ENCODE measurements at places on chromosomes 4 and X. TPM values are rescaled to one million over a fixed set of nuclear protein-coding genes. Genes with fewer than 3 reads are reported as not detected.

Gene NKAP
- total RNA-seq: 7.1 TPM

Gene TCEAL7
- 8.1 TPM for total RNA-seq

Gene PDGFRA
- 51.5 TPM for total RNA-seq

DNA sequence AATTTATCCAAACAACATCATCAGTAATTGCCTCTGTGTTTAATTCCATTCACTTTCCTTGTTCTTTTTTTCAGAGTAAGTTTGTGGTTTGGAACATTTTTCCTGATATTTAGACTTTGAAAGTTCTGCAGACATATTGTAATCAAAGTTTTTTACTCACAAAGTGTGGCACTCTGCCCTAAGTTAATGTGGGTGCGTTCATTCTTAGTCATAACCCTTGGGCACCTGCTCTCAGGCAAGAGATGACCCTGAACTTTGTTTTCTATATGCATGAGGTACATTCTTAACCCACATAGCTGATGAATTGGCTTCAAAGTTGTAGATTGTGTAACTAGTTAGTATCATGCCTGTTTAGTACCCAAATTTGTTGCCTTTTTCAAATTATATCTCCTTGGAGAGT, 424.3 kb downstream of the GRXCR1 start:
- DNase-seq: no peak

Gene ARMCX2
- total RNA-seq: 57.9 TPM

Gene BEX5
- 41.1 TPM for total RNA-seq

Gene YY2
- 1.9 TPM for total RNA-seq

DNA sequence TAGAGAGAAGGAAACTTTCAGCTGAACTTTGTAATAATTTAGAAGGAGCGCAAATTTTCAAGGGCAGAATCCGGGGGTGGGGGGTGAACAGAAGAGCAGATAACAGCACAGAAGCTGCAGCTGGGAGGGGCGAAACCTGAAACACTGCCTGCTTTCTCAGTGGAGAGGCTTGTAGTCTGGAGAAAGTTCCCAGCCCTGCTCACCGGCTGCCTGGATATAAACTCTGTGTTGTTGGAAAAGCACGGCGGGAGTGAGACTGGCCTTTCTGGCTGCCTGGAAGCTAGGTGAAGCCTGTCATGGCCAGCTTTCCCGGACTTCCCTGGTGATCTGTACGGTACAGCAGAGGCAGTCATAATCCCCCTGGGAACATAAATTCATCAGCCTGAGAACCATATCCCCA, 1352.1 kb upstream of the DIAPH2 start:
- no peak for DNase-seq

DNA sequence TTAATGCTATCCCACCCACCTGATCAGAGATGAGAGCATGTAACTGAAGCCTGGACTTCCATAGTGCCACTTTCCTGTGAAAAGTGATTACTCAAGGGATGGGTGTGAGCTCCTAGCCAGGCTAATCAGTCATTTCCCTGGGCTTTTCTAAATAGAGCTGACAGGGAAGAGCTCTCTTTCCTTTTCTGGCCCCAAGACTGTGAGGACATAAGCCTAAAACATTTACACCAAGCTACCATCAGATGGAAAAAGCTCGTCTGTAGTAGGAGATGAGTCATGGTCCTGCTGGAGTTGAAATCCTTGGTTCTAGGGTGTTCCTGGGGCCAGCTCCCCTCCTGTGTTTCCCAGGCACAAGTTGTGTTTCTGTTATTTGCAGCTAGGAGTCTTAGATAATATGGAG, 52.4 kb upstream of the NDP start:
- no peak for DNase-seq

DNA sequence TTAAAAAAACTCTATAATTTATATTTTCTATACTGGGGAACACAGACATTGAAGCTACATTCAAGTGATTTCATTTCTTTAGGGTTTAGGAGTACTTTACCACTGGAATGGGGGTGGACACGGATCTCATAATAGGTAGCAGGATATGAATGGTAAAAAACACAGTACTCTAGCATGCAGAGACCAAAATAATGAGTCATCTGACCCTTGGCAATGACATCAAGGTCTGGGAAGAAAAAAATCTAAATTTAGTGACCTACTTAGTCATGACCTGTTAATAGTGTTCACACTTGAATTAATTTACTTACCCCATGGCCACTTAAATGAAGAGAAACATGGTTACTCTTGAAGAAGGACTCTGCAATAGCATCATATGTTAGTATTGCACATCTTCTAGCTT, 187.9 kb downstream of the EPHA5 start:
- DNase-seq: no peak

DNA sequence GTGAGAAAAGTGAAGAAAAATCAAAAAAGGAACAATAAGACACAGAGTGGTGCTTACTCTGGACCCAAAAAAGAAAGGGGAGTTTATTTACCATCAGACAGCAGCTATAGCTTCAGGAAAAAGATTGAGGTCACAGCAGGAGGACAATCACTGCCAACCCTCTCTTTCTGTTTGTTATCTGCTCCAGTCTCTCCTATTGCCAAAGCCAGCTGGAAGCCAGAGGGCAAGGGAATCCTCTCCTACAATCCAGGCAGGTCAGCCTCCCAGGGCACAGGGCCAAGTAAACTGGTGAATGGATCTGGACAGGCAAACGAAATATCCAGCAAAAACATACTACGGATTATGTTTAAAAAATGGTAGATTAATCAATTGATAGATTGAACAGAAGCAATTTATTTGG, 306.9 kb upstream of the SLIT2 start:
- no peak for DNase-seq

- no peak for DNase-seq
Observed at GRCh38 chr4:106301393-106302061, 14.5 kb downstream of the TBCK start.

Measured in mucosa of gallbladder (tissue), 1 donor.